ENCODE measurements at places on chromosomes 13 and 19. TPM values are rescaled to one million over a fixed set of nuclear protein-coding genes. Genes with fewer than 3 reads are reported as not detected.

ATP4B gene
- total RNA-seq = not detected

FOSB gene
- 5.6 TPM for total RNA-seq

FFAR3 gene
- total RNA-seq = not detected

ZNF583 gene
- total RNA-seq = 3.5 TPM

CASP14 gene
- total RNA-seq = not detected

DNA sequence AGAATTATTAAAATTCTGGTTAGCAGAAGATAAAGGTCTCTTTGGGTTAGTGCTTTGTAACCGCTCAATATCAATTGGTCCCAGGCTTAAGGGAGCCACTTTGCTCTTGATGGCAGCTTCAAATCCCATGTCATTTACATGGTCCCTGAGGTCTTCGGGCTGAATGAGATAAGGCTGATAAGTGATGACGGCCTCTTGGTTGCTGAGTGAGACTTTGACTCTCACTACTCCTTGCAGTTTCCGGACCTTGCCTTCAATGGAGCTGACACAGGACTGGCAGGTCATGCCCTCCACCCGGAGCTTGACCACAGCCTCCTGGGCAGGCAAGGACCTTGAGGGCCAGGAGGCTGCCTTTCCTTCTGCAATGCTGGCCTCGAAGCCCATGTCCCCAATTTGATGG is 36.8 kb downstream of the ATP7B start:
- H3K4me1 ChIP-seq = peaks cover 10% of the 10 kb centered on the region
- H3K4me3 ChIP-seq = no peak overlapping the region
- no peaks in the 10 kb centered on the region for H3K36me3 ChIP-seq
- no peak overlapping the region for H3K27ac ChIP-seq
- H3K27me3 ChIP-seq = no peaks in the 10 kb centered on the region

DNA sequence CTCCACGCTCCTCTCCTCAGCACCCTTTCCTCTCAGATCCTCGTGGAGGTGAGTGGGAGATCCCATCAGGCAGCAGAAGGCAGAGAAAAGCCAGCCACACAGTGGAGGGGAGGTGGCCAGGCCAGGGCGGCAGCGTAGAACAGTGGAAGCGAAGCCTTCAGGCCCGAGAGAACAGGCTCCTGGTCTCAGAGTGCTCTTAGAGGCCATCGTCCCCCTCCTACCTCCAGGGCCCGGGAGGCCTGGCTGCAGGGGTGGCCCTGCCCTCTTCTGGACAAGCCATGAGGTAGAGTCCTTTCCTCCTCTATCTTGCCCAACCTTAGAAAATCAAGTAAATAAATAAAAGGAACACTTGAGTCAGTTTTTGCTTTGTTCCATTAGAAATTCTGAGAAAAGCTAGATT is 202.0 kb downstream of the KATNAL1 start:
- peaks cover 5% of the 10 kb centered on the region for H3K27me3 ChIP-seq
- no peaks in the 10 kb centered on the region for H3K36me3 ChIP-seq
- no peak overlapping the region for H3K4me3 ChIP-seq
- no peaks in the 10 kb centered on the region for H3K4me1 ChIP-seq
- no peak for DNase-seq

DNA sequence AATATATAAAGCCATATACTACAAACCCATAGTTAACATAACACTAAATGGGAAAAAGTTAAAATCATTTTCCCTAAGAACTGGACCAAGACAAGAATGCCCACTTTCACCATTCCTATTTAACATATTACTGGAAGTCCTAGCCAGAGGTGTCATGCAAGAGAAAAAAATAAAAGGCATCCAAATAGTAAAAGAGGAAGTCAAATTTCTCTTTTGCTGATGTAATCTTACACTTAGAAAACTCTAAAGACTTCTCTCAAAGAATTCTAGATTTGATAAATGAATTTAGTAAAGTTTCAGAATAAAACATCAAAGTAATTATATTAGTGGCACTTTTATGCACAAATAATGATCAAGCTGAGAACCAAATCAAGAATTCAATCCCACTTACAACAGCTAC is 678.9 kb upstream of the SLITRK5 start:
- no peaks in the 10 kb centered on the region for H3K4me1 ChIP-seq
- H3K27ac ChIP-seq = no peak overlapping the region
- H3K4me3 ChIP-seq = no peak overlapping the region
- H3K27me3 ChIP-seq = no peaks in the 10 kb centered on the region
- DNase-seq = no peak

DNA sequence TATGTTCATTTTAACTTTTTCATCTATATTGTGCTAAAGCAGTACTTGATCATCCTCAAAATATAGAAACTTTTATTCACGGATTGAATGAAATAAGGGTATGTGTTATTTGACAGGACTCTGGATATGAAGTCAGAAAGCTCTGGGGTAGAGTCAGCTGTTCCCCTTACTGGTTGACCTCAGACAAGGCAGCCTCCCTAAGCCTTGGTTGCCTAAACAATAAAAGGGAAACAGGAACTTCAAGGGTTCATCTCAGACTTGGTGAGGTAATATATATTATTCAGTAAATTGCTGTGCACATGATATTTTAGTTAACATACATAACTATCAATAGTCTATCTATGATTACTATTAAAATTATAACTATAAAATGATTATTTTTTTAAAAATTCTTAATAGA is 13.6 kb downstream of the POLR1D start:
- peaks cover 30% of the 10 kb centered on the region for H3K4me1 ChIP-seq
- no peak overlapping the region for H3K27ac ChIP-seq
- no peak for DNase-seq
- H3K27me3 ChIP-seq = no peaks in the 10 kb centered on the region
- no peak overlapping the region for H3K4me3 ChIP-seq

DNA sequence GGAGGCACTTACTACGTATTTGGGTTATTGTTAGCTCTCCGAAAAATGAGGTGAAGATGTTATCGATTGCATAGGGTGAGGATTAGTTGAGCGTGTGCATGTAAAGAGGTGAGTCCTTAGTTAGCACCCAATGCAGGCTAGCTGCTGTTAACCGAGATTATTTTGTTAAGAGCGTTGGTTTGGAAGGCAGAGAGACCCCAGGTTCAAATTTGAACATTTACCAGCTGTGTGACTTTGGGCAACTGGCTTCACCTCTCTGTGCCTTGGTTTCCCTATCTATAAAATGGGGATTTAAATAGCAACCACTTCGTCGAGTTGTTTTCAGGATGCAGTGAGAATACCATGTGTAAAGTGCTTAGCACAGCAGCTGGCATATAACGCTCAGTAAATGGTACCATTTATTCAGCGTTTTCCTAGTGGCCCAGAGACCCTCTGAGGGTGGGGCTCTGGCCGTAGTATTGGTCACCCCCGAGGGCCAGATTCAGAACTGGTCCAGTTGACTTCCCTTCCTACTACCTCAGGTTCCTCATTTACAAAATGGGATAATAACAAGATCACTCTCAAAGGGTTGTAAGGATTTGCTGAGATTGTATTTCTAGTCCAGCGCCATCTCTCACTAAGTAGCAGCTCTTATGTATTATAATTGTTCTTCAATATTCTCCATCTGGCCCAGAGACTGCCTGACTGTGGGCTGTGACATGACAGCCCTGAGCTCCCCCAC is 887 bp downstream of the SIPA1L3 start:
- H3K4me3 ChIP-seq = peak overlapping the region; percentile 75
- peaks cover 15% of the 10 kb centered on the region for H3K4me1 ChIP-seq
- H3K27me3 ChIP-seq = no peaks in the 10 kb centered on the region
- peak overlapping the region; percentile 9 for H3K27ac ChIP-seq
- no peak for DNase-seq

- H3K36me3 ChIP-seq = no peaks in the 10 kb centered on the region
- H3K27ac ChIP-seq = no peak overlapping the region
- H3K4me3 ChIP-seq = no peak overlapping the region
- no peak for DNase-seq
- H3K27me3 ChIP-seq = peaks cover 5% of the 10 kb centered on the region
Observed at GRCh38 chr13:113656003-113656588, 1.9 kb downstream of the ATP4B start.

DNA sequence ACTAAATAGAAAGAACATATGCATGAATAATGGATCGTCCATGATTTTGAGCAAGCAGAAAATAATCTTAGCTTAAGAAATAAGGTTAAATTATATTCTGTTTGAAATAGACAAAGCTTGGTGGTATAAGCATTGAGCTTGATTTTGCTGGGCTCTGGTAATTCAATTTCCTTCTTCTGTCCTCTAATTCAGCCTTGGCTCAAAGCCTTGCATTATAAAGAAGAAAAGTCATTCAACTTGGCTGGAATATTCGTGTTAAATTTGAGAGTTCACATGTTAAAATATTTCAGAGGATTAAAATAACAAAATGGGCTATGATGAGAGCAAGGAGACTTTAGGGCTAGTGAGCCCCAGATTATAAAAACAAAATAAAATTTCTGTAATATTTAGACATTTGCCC is 415.4 kb upstream of the PCDH20 start:
- no peak overlapping the region for H3K4me3 ChIP-seq
- no peak for DNase-seq
- no peak overlapping the region for H3K27ac ChIP-seq
- no peaks in the 10 kb centered on the region for H3K4me1 ChIP-seq

DNA sequence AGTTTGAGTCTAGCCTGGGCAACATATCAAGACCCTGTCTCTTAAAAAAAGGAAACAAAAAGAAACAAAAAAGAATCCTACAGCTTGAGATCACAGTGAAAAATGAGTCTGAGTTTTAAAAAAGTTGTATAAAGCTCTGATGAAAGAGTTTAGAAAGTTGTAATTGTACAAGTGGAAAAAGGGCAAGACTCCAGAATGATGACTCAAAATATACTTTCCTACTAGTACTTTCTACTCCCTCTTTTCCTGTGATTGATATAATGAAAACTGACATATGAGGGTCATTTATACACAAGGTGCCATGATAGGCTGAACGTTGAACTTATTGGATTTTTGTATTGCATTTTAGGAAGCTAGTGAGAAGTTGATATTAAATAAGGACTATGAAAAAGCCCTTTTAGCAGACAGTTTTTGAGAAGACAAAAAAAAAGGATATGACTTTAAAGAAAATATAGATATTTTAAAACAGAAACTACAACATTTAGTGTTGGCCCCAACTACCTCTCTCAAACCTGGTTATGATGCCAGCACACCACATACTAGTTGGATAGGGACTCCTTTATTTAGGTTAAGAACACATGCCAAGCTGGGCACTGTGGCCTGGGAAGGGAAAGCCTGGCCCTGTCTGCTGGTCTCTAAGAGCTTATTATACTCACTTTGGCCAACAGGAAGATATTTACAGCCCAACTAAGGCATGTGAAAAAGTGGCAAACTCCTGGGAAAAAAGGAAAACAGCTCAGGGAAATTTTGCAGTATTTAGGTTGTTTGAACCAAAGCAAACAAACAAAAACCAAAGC is 116.6 kb downstream of the KL start:
- no peak overlapping the region for H3K4me3 ChIP-seq
- peaks cover 1% of the 10 kb centered on the region for H3K36me3 ChIP-seq
- peaks cover 7% of the 10 kb centered on the region for H3K4me1 ChIP-seq

DNA sequence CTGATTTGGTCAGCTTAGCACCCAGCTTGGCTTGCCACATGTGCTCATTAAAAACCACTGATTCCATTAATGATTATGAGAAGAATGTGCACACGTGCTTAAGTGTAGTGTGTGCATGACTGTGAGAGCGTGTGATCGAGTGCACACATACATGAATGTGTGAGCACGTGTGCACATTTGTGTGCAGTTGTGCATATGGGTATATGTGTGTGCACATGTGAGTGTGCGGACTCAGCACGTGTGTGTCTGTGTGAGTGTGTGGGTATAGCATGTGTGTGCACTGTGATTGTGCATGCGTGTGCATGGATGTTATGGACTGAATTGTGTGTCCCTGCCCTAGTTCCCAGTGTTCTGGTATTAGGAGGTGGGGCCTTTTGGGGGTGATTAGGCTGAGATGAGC is 202.1 kb upstream of the ZNF536 start:
- H3K36me3 ChIP-seq = no peaks in the 10 kb centered on the region
- no peak overlapping the region for H3K27ac ChIP-seq
- H3K4me1 ChIP-seq = no peaks in the 10 kb centered on the region
- no peaks in the 10 kb centered on the region for H3K27me3 ChIP-seq
- no peak for DNase-seq

- H3K36me3 ChIP-seq = no peaks in the 10 kb centered on the region
- H3K4me3 ChIP-seq = no peak overlapping the region
- peaks cover 4% of the 10 kb centered on the region for H3K4me1 ChIP-seq
- no peak overlapping the region for H3K27ac ChIP-seq
Observed at GRCh38 chr19:58328999-58329398, 2.2 kb downstream of the ZSCAN22 start.

GRCh38 chr19:28466107-28467045 is 746.6 kb downstream of the UQCRFS1 start:
- H3K36me3 ChIP-seq = no peaks in the 10 kb centered on the region
- H3K27ac ChIP-seq = no peak overlapping the region
- no peak overlapping the region for H3K4me3 ChIP-seq
- no peaks in the 10 kb centered on the region for H3K4me1 ChIP-seq

GRCh38 chr19:33391631-33392249 is 18.2 kb downstream of the CEBPG start:
- no peak overlapping the region for H3K27ac ChIP-seq
- no peaks in the 10 kb centered on the region for H3K36me3 ChIP-seq
- no peak for DNase-seq
- no peaks in the 10 kb centered on the region for H3K4me1 ChIP-seq

- no peak for DNase-seq
- peaks cover 6% of the 10 kb centered on the region for H3K4me1 ChIP-seq
- H3K27ac ChIP-seq = no peak overlapping the region
Observed at GRCh38 chr13:112113348-112113747, 46.4 kb downstream of the SOX1 start.

- no peak for DNase-seq
- no peak overlapping the region for H3K27ac ChIP-seq
- peaks cover 5% of the 10 kb centered on the region for H3K4me1 ChIP-seq
- no peaks in the 10 kb centered on the region for H3K27me3 ChIP-seq
- H3K4me3 ChIP-seq = no peak overlapping the region
Observed at GRCh38 chr19:28504139-28504538, 708.8 kb downstream of the UQCRFS1 start.

- no peak overlapping the region for H3K27ac ChIP-seq
- H3K4me1 ChIP-seq = peaks cover 20% of the 10 kb centered on the region
- DNase-seq = no peak
Observed at GRCh38 chr19:20080656-20081055, 2.9 kb downstream of the ZNF90 start.

GRCh38 chr19:4732680-4733114 is 9.1 kb upstream of the DPP9 start:
- no peaks in the 10 kb centered on the region for H3K36me3 ChIP-seq
- peaks cover 11% of the 10 kb centered on the region for H3K4me1 ChIP-seq
- no peaks in the 10 kb centered on the region for H3K27me3 ChIP-seq
- no peak overlapping the region for H3K27ac ChIP-seq

DNA sequence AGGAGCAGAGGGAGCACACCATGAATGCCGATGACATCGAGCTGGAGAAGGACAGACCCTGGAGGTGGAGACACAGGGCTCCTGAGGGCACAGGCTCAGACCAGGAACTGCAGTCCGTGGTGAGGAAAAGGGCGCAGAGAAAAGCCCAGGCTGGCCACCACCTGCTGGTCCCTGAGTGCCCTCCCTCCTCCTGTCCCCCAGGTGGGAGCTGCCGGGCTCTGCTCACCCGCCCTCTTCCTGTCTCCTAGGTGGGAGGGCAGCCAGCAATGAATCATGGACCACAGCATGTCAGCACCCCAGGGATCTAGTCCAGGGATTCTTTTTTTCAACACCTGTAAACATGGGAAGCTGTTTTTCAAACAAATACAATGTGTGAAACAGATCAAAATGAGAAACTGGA is 94.6 kb upstream of the ARHGEF7 start:
- H3K4me1 ChIP-seq = peaks cover 9% of the 10 kb centered on the region
- no peak overlapping the region for H3K27ac ChIP-seq
- peaks cover 9% of the 10 kb centered on the region for H3K36me3 ChIP-seq
- H3K27me3 ChIP-seq = peaks cover 31% of the 10 kb centered on the region
- H3K4me3 ChIP-seq = no peak overlapping the region
- DNase-seq = no peak

Data from activated CD8-positive, alpha-beta memory T cell treated with anti-CD3 and anti-CD28 coated beads, Interleukin-2, amount 10 ng/mL, durations not matched to agents 7 days and 5 days (primary cell).